Activated CD4-positive, alpha-beta memory T cell treated with anti-CD3 and anti-CD28 coated beads, Interleukin-2, amount 10 ng/mL, durations not matched to agents 7 days and 5 days (primary cell): ENCODE measurements at places on chromosomes 6 and 20.

- H3K27ac ChIP-seq, result no peak overlapping the region
- DNase-seq, result no peak
- H3K27me3 ChIP-seq, result no peaks in the 10 kb centered on the region
- H3K4me3 ChIP-seq, result no peak overlapping the region
- no peaks in the 10 kb centered on the region for H3K4me1 ChIP-seq
Observed at GRCh38 chr20:2400290-2400689, 19.6 kb downstream of the TGM6 start.

GRCh38 chr6:166655251-166655650 is 28.2 kb upstream of the RPS6KA2 start:
- no peak overlapping the region for H3K4me3 ChIP-seq
- H3K27me3 ChIP-seq, result peaks cover 4% of the 10 kb centered on the region
- peaks cover 9% of the 10 kb centered on the region for H3K4me1 ChIP-seq
- H3K36me3 ChIP-seq, result no peaks in the 10 kb centered on the region
- no peak for DNase-seq

DNA sequence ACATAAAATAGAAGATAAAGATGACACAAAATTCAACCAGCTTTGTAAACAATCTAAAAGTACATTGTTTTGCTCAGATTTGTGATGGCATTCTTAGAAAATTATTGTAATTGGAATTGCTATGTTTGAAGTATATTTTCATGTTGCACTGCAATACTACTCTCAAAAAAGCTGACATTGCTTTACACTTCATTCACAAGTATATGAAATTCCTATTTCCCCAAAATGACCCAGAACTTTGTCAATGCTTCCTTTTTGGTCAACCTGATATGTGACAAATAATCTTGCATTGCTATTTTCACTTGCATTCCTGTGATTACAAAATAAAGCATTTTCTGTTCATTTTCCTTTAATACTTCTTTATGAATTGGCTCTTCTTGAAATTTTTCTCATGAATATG is 104.1 kb upstream of the BMP5 start:
- no peak overlapping the region for H3K4me3 ChIP-seq
- H3K4me1 ChIP-seq, result no peaks in the 10 kb centered on the region
- DNase-seq, result no peak
- no peak overlapping the region for H3K27ac ChIP-seq
- H3K27me3 ChIP-seq, result no peaks in the 10 kb centered on the region

- no peak overlapping the region for H3K4me3 ChIP-seq
- DNase-seq, result no peak
- peaks cover 3% of the 10 kb centered on the region for H3K36me3 ChIP-seq
- H3K27ac ChIP-seq, result no peak overlapping the region
Observed at GRCh38 chr6:144657691-144658090, 372.6 kb downstream of the UTRN start.

DNA sequence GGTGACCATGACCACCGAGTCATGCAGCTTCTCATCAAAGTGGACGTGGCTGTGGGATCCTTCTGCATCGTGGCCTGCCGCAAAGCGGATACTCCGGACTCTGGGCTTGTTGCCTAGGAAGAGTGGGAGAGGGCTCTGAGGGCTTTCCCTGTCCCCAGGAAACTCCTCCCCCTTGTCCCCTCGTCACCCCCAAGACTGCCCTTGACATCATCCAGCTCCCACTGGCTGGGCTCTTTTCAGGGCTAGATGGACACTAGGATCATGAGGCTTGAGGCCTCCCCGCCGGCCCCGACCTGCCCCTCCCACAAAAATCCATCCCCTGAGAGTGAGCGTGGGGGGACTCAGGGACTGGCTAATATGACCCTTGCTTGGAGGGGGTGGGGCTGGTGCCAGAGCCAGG is 9.0 kb downstream of the ADISSP start:
- no peaks in the 10 kb centered on the region for H3K27me3 ChIP-seq
- no peak overlapping the region for H3K4me3 ChIP-seq
- no peak for DNase-seq
- H3K27ac ChIP-seq, result no peak overlapping the region
- no peaks in the 10 kb centered on the region for H3K36me3 ChIP-seq

DNA sequence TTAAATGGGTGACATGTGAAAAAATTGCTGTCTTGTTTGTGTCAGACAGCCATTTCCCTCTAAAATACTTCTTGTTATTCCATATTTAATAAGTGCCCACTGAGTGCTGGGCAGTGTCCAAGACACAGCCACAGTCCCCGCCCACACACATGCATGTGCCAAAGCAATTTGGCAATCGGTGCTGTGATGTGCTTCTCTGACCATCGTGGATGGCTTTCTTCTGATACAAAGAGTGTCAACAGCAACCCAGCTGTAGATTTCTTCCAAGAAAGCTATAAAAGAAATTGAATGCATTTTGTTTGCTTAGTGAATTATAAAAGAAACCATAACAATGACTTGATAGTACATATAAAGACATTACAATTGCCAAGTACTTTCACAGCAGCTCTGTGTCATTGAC is 140.5 kb upstream of the ATXN1 start:
- DNase-seq, result no peak
- no peaks in the 10 kb centered on the region for H3K4me1 ChIP-seq
- H3K27ac ChIP-seq, result no peak overlapping the region
- peaks cover 27% of the 10 kb centered on the region for H3K27me3 ChIP-seq
- H3K4me3 ChIP-seq, result no peak overlapping the region

DNA sequence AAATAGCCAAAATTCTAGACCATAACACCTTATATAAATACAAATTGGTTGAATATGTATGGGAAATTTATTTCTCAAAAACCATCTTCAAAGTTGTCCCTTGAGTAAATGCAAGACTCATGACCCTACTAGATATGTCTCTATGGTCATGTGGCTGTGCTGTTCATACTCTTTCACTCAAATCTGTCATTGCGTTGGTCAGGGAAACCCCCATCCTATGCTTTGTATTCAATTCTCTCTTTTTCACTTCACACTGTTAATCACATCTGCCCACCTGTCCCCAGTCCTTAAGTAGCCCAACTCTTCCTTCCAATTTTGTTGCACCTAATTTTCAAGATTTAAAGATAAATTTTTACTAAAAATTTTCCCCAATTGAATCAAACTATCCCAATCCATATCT is 51.0 kb downstream of the RPS12 start:
- peaks cover 10% of the 10 kb centered on the region for H3K27me3 ChIP-seq
- no peak overlapping the region for H3K27ac ChIP-seq

GRCh38 chr6:104623052-104623690 is 236.5 kb downstream of the HACE1 start:
- H3K27me3 ChIP-seq, result peaks cover 7% of the 10 kb centered on the region
- H3K36me3 ChIP-seq, result no peaks in the 10 kb centered on the region
- no peak overlapping the region for H3K4me3 ChIP-seq
- no peak for DNase-seq
- no peak overlapping the region for H3K27ac ChIP-seq
- peaks cover 4% of the 10 kb centered on the region for H3K4me1 ChIP-seq

DNA sequence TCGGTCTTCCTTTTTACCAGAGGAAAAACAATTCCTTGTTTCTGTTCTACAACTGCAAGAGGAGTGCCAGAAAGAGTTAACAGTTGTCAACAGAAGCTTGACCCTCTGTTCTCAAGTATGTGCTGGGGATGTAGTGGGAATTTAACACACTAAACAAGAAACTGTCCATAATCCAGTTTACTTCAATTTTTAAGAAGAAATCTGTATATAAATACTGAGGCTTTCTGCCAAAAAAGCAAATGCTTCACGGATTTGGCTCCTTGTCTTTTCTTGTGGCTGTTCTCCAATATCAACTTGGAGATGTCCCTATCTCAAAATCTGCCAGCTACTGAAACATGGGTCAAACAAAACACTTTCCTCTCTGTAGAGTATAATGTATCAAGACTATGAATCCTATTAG is 26.8 kb downstream of the REV3L start:
- H3K27me3 ChIP-seq, result no peaks in the 10 kb centered on the region
- peaks cover 2% of the 10 kb centered on the region for H3K4me1 ChIP-seq
- H3K27ac ChIP-seq, result no peak overlapping the region
- peaks cover 42% of the 10 kb centered on the region for H3K36me3 ChIP-seq

GRCh38 chr6:69398729-69399128 is 398.1 kb downstream of the LMBRD1 start:
- H3K27me3 ChIP-seq, result no peaks in the 10 kb centered on the region
- H3K27ac ChIP-seq, result no peak overlapping the region
- H3K36me3 ChIP-seq, result no peaks in the 10 kb centered on the region
- no peaks in the 10 kb centered on the region for H3K4me1 ChIP-seq
- DNase-seq, result no peak

DNA sequence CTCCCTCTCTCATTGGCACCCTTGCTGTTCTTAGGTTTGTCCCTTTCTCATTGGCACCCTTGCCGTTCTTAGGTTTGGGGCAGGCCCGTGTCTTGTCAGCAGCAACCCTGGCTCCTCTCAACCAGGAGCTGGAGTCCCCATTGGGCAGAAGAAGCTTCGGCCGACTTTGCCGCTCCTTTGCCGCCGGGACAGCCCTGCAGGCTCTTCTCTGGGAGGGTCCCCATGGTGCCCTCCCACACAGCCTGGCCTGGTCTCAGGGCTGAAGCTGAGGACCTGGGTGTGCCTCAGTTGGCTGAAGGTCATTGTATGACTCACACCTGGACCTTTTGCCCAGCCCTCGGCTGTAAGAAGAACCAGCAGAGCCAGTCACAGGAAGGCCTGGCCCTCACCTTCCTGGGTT is 59.6 kb downstream of the PPP1R14C start:
- H3K4me3 ChIP-seq, result no peak overlapping the region
- DNase-seq, result no peak
- no peaks in the 10 kb centered on the region for H3K36me3 ChIP-seq
- H3K27ac ChIP-seq, result no peak overlapping the region
- peaks cover 3% of the 10 kb centered on the region for H3K4me1 ChIP-seq

DNA sequence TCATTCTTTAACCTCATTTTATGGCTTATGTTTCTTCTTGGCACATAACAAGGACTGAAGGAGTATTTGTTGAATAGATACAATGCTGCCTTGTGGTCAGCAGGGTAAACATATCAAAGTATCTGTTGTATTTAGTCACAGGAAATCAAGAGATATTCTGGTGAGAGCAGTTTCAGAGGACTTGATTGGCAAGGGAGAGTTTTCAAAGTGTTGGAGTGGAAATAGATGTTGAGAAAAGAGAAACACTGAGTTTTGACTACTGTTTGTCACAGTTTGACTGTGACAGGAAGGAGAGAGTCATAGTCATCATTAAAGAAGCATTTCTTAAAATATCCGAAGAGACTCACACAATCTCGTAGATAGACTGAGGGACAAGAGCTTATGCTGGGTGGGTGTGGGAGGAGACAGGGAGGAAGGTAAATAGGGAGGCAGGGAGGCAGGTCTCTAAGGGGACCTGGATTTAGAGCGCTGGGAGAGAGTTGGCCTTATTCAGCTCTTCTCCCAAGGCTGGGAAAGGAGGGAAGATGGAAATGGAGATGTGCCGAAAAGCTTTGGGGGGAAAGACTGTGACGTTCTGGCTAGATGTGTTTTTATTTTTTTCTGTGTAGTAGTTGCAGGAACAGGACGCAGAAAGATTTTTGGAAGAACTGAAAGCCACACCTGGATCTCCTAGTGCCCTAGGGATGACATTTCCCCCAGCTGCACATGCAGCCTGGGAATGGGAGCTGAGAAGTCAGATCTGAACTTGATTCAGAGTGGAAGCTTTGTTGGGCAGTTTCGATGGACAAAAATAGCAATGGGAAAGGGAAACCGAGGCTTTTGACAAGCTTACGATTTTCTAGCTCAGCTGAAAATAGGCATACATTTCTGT is 65.0 kb upstream of the IFNGR1 start:
- DNase-seq, result no peak
- peaks cover 21% of the 10 kb centered on the region for H3K27me3 ChIP-seq
- H3K4me1 ChIP-seq, result peaks cover 13% of the 10 kb centered on the region
- H3K27ac ChIP-seq, result no peak overlapping the region

GRCh38 chr20:43528258-43528875 is 20.9 kb downstream of the L3MBTL1 start:
- no peak overlapping the region for H3K4me3 ChIP-seq
- no peaks in the 10 kb centered on the region for H3K36me3 ChIP-seq
- no peak for DNase-seq
- peaks cover 1% of the 10 kb centered on the region for H3K27me3 ChIP-seq
- H3K4me1 ChIP-seq, result no peaks in the 10 kb centered on the region

- H3K4me1 ChIP-seq, result peaks cover 53% of the 10 kb centered on the region
- peak overlapping the region; percentile 100 for H3K4me3 ChIP-seq
- peaks cover 3% of the 10 kb centered on the region for H3K27me3 ChIP-seq
Observed at GRCh38 chr6:100880149-100880852, 828 bp downstream of the ASCC3 start.

DNA sequence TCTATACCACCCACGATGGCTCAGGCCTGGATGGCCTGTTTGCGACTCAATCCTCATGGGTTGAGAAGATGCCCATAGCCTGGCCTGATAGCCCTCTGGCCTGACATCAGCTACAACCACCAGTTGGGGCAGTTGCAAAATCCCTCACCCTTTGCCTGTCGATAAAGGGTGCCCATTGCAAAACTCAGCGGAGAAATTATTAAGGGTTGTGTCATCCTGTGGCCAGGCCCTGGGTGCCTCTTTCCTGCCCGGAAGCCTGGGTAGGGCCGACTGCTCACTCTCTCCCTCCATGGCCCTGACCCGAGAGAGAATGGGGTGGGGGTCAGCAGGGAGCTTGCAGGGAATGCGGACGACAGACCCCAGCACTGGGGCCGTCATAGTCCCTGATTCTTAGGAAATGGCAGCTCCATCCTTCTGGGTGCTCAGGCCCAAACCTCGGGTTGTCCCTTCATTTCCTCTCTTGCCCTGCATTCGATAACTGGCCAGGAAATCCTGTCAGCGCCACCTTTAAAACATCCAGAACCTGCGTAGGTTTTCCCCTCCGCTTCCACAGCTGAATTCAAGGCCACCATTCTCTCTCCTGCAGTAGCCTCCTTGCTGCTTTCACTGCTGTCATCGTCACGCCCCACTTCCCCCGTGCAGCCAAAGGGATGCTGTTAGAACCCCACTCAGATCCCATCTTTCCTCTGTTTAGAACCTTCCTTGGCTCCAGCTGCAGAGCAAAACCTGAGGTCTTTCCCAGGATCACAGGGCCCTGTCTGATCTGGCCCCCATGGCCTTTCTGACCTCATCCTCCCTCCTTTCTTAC is 31.1 kb downstream of the CEBPB start:
- no peak for DNase-seq
- no peaks in the 10 kb centered on the region for H3K27me3 ChIP-seq
- H3K4me1 ChIP-seq, result peaks cover 6% of the 10 kb centered on the region
- no peaks in the 10 kb centered on the region for H3K36me3 ChIP-seq
- H3K4me3 ChIP-seq, result no peak overlapping the region
- H3K27ac ChIP-seq, result no peak overlapping the region

GRCh38 chr20:19840111-19840710 is 82.2 kb downstream of the RIN2 start:
- DNase-seq, result no peak
- H3K36me3 ChIP-seq, result no peaks in the 10 kb centered on the region
- H3K4me1 ChIP-seq, result no peaks in the 10 kb centered on the region
- H3K27me3 ChIP-seq, result peaks cover 9% of the 10 kb centered on the region
- H3K4me3 ChIP-seq, result no peak overlapping the region

DNA sequence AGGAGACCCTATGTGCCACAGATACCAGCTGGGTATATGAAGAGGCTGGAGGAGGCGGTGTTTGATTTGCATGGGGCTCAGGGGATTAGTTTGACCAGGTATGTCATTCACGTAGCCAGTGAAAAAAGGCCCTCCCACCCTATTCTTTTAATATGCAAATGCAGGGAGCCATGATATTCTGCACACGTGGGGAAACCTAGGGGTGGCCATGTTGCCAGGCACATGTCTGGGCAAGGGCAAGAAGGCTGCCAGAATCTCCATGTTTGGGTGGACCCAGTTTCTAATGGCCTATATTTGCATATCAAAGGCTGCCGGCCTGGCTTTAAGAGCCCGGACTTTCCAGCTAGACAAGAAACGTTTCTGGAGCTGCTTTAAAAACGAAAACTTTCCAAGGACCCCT is 60.4 kb downstream of the SOX4 start:
- no peaks in the 10 kb centered on the region for H3K4me1 ChIP-seq
- H3K36me3 ChIP-seq, result no peaks in the 10 kb centered on the region
- H3K27ac ChIP-seq, result no peak overlapping the region
- no peak for DNase-seq
